ENCODE measurements at places on chromosomes 2 and 18.
A peak's percentile ranks its signal among the peaks of the same experiment; 100 is the strongest.

GRCh38 chr2:133712369-133712768 is 144.1 kb upstream of the NCKAP5 start:
- no peak for DNase-seq

GRCh38 chr2:177303939-177304338 is 39.4 kb upstream of the NFE2L2 start:
- DNase-seq, result no peak

DNA sequence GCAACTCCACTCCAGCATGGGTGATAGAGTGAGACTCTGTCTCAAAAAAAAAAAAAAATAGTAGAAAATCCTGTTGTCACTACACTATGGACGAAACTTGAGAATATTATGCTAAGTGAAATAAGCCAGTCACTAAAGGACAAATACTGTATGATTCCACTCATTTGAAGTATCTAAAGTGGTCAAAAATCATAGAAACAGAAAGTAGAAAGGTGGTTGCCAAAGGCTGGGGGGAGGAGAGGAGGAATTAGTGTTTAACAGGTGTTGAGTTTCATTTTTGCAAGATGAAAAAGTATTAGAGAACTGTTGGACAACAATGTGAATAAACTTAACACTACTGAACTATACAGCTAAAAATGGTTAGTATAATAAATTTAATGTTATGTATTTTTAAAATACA is 18.8 kb upstream of the RMP24 start:
- DNase-seq, result no peak

- no peak for DNase-seq
Measured at GRCh38 chr2:68997401-68997800, 15.6 kb upstream of the ANTXR1 start.

GRCh38 chr2:178928077-178928476 is 120.9 kb upstream of the TTN start:
- no peak for DNase-seq

GRCh38 chr2:99255491-99256318 is at the start of gene LYG2:
Gene LYG2, minus strand, starts transcription at chr2:99255666. Its CDS starts 1,406 bp downstream, at chr2:99254260.
- DNase-seq, result no peak

DNA sequence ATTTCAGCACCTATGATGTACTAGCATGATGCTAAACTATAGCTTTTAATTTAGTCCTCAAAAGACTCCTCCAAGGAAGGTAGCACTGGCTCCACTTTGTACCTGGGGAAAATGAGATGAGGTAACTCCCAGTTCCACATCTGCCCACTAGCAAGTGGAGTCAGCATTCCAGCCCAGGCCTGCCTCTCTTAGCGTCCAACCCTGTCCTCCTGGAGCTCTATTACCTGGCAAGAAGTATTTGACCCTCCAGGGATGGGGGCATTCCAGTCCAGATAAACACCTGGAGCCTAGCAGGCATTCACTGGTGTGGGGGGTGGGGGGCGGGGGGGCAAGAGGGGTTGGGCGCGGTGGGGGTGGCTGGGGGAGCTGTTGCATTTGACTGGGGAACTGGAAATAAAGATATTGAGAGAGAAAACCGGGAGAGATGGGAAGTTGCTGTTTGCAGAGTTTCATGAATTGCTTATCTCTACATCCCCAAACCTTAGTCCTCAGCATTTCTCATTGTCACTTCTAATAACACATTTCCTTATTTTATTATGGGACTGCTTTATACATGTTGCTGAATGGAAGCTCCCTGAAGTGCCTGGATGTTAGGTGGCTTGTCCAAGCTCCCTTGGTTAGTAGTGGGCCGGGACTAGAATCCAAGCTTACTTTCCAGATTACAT is 22.0 kb upstream of the FZD5 start:
- no peak for DNase-seq

DNA sequence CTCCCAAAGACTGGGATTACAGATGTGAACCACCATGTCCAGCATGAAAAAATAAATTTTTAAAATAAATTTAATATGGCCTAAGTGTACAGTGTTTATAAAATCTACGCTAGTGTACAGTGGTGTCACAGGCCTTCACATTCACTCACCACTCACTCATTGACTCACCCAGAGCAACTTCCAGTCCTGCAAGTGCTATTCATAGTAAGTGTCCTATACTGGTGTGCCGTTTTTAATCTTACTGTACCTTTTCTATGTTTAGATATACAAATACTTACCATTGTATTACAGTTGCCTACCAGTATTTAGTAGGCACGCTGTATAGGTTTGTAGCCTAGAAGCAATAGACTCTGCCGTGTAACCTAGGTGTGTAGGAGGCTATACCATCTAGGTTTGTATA is 291.6 kb upstream of the STON1 start:
- no peak for DNase-seq

- no peak for DNase-seq
Measured at GRCh38 chr2:216394881-216395280, 17.4 kb upstream of the SMARCAL1 start.

GRCh38 chr2:230434677-230435324 is 18.8 kb downstream of the SP100 start:
- no peak for DNase-seq

- no peak for DNase-seq
Measured at GRCh38 chr18:71075147-71075546, 786.3 kb downstream of the SOCS6 start.

GRCh38 chr2:173961346-173961705 is 3.8 kb downstream of the SP3 start:
- no peak for DNase-seq

DNA sequence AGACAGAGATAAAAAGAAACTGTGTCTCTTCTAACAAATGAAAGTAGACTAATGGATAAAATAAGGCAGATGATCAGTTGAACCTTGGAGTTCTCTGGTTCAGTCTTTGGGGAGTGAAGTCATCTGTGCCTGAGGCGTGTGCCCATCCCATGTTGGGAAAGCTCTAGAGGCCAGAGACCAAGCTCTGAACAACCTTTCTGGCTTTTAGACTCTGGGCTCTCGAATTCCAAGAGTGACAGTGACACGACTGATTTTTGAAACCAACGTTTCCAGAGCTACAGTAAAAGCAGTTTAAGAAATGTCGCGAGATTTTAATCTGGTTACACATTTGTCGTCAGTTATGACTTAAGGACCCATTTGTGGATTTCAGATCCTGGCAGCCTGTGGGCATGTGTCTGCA is 83.7 kb upstream of the APCDD1 start:
- DNase-seq, result no peak

- DNase-seq, result no peak
Measured at GRCh38 chr2:46445556-46445955, 33.8 kb upstream of the TMEM247 start.

GRCh38 chr2:143503280-143503679 is 374.1 kb downstream of the ARHGAP15 start:
- no peak for DNase-seq

- DNase-seq, result no peak
Measured at GRCh38 chr2:42638080-42638784, 69.8 kb downstream of the MTA3 start.

DNA sequence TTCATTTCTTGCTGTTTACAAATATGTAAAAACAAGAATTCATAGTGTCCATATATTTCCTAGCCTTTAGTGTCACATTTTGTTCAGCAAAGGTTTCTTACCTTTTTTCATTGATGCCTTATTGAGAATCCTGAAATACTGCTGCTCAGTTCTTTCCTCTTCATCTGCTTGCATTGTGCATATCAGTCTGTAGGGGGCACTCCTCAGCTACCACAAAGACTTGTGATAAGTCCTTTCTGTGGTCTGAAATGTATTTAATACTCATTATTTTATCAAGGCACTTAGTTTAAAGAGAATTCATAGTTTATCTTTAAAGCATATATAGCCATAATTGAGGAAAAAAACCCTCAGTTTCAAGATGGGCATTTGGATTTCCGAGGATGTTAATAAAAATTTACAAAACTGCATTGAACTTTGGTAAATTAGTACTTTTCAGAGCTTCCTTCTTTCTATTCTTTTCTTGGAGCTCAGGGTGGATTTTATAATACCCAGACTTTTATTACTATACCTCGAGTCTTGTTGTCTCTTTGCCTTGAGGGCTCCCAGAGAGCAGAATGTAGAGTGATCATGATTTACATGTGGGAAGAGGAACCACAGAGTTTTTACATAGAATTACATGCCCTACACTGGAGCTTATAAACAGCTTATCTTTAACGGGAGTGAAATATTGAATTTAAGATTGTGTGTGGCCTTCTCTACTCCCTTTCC is 570.1 kb downstream of the PLCL1 start:
- DNase-seq, result peak; percentile 41

- DNase-seq, result no peak
Measured at GRCh38 chr2:180359522-180360282, 352.6 kb upstream of the CWC22 start.

DNA sequence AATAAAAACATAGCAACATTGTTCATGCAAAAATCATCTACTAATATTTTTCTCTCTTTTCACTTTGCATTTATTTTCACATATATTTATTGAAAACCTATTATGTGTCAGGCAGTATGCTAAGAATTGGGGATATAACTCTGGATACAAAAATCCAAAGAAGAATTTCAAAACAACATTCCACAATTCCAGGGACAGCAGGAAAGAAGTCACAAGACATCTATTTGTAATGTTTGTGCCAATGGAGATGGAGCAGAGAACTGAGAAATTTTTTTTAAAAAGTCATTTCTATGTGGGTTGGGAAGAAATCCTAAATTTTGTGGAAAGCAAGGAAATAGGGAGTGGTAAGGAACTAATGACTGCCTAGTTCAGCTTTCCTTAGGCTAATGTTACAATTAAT is 128.6 kb upstream of the TLK1 start:
- DNase-seq, result no peak

- DNase-seq, result no peak
Measured at GRCh38 chr2:145050134-145050533, 530.2 kb upstream of the ZEB2 start.

DNA sequence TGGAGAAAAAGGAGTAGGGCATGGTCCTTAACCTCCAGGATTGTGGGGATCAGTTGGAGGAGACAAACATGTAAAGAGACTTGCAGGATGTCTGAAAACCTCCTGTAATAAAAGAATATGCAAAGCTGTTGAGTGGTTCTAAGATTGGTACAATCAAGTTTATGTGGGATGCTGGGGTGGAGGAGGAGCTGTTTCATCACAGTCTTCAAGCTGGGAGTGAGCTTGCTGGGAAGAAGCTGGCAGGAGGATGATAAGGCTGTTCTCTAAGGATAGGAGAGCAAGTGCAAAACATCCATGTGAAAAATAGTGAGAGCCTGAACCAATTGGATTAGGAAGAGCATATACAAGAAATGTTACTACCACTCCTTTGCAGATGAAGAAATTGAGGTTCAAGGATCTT is 161.9 kb upstream of the CRIM1 start:
- no peak for DNase-seq

DNA sequence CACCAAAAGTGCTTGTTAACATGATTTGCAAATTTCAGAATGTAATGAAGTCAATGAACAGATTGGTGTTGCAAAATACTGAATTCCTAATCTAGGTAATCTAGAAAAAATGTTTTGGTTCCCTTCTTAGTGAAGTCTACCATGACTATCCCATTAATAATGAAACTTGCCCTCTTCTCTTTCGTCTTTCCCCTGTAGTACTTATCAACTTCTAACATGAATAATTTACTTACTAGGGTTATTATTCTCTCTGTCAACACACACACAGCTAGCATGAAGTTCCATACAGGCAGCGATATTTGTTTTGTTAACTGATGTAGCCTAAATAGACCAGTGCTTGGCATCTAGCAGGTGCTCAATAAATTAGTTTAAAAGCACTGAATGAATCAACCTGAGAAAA is 160.2 kb downstream of the NCK2 start:
- DNase-seq, result no peak

DNA sequence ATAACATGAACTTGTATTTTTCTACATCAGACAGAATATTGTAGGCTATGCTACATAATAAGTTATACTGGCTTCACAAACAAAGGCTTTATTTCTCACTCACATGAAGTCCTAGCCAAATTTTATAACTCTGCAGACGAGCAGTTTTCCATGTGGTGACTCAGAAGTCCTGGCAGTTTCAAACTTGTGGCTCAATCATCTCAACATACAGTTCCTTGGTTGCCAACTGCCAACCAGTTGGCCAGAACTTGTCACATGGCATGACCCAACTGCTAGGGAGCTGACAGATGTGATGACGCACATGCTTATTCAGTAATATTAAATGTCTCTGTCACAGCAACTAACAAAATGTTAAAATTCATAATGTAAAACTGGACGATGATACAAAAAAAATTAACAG is 63.8 kb upstream of the ZC3H15 start:
- peak; percentile 23 for DNase-seq

DNA sequence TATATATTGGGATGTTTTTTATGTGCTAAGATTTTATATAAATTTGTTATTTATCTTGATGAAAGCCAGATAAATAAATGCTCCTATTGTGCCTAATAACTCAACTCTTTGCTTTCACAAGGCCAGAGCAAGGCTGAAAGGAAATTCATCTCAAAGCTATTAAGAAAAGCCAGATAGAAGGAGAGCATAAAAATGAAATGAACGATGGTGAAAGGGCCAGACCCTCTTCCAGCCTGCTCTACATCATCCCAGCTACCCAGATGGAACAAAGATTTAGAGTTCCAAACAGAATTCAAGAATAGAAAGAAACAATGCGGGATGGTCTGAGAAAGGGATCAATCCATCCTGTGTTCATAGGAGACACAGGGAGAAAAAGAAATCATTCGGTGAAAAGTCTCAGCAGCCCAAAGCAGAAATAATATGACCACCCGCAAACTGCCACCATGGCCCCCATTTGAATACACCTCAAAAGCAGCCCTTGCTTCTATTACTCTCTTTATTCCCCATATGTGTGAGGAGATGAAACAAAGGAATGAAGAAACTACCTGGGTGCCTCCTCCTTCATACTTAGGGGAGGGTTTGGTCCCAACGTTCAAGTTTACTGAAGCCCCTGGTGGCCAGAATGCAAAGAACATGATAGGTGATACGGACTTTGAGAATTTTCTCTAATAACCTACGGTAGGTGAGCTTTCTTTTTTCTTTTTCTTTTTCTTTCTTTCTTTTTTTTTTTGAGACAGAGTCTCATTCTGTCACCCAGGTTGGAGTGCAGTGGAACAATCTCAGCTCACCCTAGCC is 110.1 kb upstream of the FBXO11 start:
- no peak for DNase-seq

DNA sequence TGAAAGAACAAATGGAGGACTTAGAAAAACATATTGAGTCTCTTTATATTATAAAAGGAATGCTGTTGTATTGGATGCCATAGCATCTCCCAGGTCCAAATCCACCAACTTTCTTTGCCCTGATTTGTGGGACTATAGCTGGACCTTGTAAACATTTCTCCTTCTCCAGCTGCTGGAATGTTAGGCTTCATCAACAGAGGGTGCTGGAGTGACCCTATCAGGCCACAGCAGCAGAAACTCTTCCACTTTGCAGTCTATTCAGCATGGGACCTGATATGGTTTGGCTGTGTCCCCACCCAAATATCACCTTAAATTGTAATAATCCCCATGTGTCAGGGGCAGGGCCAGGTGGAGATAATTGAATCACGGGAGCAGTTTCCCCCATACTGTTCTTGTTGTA is 138.4 kb upstream of the ARL4C start:
- no peak for DNase-seq

Measured in LoVo (cell line).